Osteoblast (primary cell): ENCODE measurements at places on chromosomes 4 and X. TPM values are rescaled to one million over a fixed set of nuclear protein-coding genes. Genes with fewer than 3 reads are reported as not detected.

The GPR50 gene
- total RNA-seq: not detected in 2 replicates

The MAGEA1 gene
- total RNA-seq: not detected in 2 replicates

The MSANTD1 gene
- 0.59 and 0.72 TPM in 2 replicates for total RNA-seq

The AR gene
- 4.1 and 4.7 TPM in 2 replicates for total RNA-seq

The MTNR1A gene
- total RNA-seq: not detected in 2 replicates
